ENCODE measurements at places on chromosomes 16 and 17.

DNA sequence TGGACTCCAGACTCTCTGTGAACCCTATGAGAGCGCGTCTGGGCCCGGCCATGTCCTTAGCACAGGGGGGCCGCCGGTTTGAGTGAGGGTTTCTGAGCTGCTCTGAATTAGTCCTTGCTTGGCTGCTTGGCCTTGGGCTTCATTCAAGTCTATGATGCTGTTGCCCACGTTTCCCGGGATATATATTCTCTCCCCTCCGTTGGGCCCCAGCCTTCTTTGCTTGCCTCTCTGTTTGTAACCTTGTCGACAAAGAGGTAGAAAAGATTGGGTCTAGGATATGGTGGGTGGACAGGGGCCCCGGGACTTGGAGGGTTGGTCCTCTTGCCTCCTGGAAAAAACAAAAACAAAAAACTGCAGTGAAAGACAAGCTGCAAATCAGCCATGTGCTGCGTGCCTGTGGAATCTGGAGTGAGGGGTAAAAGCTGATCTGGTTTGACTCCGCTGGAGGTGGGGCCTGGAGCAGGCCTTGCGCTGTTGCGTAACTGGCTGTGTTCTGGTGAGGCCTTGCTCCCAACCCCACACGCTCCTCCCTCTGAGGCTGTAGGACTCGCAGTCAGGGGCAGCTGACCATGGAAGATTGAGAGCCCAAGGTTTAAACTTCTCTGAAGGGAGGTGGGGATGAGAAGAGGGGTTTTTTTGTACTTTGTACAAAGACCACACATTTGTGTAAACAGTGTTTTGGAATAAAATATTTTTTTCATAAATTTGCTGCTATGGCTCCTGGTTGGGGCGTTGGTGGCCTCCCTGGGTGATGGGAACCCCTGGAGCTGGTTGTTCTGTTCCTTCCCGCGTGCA, 23.1 kb downstream of the STAT5A start:
- DNase-seq = no peak

GRCh38 chr17:31596382-31597323, 205.2 kb downstream of the RAB11FIP4 start:
- DNase-seq = no peak

DNA sequence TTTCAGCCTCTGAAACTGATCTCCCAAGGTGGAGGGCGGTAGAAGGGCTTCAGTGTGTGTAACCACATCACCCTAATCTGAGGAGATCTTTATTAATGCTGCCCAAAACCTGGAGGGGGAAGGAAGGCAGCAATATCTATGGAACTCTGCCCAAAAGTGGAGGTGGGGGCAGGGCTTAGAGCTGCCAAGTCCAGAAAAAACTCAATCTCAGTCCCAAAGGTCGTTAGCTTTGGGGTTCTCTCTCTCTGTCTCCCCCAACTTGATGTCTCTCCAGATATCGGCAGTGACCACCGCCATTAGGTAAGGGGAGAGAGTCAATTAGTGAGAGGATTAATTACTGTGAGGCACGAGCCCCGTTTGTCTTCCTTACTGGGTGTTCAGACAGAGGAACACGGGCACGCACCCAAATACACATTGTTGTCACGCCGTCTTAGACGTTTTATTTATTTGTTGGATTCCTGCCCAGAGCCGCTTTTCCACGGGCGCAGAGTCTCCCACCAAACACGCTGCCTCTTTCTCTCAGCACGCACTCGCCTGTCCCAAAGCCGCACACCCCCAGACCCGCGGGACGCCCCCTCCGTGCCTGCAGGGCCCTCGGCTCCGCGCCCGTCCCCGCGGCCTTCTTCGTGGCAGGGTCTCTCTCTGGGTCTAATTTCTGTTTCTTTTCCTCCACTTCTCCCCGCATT, 5.4 kb upstream of the LHX1 start:
- DNase-seq = no peak

DNA sequence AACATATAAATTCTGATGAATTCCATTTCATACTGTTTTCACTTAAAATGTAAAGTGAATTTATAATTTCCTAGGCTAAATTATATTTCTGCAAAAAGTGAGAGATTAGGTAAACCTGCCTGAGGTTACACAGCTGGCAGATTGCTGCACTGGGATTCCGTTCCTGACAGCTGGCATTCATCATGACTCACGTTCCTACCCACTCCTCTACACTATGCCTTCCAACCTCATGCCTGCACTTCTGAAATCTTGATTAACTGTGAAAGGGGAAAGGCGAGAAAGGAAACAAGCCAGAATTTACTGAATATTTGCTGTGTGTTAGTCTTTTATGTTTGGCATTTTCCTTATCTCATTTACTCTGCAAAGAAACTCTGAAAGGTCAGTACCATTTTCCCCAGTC, 73.3 kb upstream of the MON1B start:
- DNase-seq = no peak

DNA sequence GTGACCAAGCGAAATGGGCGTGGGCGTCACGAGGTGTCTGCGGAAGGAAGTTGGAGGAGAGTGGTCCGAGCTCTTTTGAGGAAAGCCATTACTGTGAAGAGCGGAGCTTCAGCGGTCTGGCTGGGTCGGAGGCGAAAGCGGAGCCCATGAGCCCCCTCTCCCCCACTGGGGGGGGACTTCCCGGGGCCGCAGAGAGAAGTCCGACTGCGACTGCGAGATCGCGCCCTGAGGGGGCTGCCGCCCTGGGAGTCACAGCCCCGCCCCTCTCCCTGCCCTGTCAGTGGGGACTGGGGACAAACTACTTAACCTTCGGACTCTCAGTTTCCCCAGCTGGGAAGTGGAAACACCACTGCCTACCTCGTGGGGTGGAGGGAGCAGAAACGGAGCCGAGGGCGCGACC, 20.0 kb upstream of the ARL4D start:
- DNase-seq = no peak

DNA sequence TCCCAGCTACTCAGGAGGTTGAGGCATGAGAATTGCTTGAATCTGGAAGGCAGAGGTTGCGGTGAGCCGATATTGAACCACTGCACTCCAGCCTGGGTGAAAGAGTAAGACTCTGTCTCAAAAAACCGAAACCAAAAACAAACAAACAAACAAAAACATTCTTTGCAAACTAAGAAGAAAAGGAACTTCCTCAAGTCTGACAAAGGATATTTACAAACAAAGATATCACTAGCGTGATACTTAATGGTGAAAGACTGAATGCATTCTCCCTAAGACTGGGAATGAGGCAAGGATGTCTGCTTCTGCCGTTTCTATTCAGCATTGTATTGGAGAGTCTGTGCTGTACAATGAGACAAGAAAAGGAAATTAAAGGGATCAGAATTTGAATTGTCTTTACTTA, 10.5 kb upstream of the MPO start:
- no peak for DNase-seq

GRCh38 chr17:65677932-65678331, 116.5 kb upstream of the AXIN2 start:
- no peak for DNase-seq

DNA sequence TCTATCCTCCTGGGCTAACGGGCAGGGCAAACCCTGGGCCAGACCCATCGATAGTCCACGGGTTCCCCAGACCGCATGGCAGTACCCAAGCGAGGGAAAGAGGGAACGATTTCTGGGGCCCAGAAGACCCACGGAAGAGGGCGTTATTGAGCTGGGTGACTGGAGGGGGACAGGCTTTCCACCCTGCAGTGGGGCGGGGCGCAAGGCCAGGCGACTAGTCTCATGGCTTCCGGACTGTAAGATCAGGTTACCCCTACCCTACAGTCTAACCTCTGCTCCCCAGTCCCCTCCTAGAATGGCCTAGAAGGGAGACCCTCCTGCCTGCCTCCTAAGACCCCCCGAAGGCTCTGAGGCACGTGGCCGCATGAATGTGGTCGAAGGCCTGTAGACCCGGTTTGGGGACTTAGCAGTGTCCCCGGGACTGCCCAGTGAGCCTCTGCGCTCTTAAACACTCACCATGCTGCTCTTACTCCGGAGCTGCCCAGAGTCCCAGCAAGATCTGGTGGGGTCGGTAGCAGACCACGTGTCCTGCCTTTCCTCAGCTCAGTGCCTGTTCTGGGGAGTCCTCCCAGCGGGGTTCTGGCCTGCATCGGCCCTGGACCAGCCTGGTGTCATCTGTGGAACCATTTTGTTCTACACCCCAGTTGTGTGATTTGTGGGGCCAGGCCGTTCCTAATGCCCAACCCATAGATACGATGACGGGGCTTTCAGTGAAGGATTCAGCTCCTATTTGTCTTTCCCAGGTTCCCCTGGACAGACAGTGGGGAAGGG, 13.2 kb upstream of the AURKB start:
- DNase-seq = peak; percentile 57

GRCh38 chr16:11657556-11657955, 10.7 kb upstream of the SNN start:
- DNase-seq = no peak

DNA sequence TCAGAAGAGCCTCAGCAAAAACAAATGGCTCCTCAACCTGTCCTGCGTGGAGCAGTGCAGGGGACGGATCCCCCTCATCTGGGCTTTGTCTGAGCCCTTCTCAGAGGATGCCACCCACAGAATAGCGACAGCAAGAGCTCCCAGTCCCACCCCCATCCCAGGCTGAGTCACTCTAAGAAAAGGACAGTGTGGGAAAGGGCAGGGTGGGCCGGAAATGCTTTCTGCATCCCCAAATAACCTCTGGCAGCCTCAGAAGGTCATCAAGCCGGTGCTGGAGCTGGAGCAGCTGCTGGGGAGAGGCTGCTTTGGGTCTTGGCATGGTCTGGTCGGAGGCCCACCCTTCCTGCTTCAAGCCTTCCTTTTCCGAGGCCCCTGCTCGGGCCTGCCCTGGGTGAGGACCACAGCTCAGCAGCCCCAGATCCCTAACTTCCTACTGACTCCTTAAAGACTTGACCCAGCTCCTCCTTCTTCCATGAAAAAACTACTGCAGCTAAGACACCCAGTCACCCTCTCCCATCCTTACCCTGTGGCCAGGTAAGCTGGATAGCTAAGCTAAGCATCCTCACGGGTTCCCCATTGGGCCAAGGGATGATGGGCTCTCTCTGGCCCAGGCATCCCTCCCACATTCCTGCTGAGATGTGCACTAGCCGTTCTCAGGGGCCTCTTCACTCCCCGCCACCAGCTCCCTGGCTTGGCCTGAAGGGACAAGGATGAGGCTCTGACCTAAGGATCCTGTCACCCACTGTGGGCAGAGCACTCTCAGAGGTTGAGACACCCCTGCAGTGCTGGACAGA, 8.7 kb downstream of the SLC12A4 start:
- DNase-seq = no peak

- no peak for DNase-seq
Measured at GRCh38 chr17:74490716-74491115, 24.3 kb downstream of the CD300A start.

GRCh38 chr16:12802048-12802447, 1.6 kb downstream of the CPPED1 start:
- DNase-seq = no peak

DNA sequence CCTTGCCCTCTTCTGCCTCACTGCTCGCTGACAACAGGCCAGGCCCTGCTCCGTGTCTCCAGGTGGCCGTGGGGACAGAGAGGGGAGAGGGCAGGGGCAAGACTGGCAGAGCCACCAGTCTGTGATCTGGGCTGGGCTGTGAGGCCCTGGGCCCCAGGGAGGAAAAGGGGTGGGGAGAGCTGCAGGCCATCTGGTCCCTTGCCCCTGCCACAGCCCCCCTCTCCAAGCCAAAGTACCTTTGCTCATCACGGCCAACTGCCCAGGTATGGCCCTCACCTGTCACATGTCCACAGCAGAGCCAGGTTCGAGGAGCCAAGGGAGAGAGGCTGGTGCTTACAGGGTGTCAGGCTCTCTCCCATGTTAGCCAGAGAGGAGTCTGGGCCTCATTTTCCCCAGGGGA, 91.4 kb upstream of the LHX1 start:
- no peak for DNase-seq

- DNase-seq = no peak
Measured at GRCh38 chr17:77254951-77255825, 114.4 kb downstream of the SEC14L1 start.

DNA sequence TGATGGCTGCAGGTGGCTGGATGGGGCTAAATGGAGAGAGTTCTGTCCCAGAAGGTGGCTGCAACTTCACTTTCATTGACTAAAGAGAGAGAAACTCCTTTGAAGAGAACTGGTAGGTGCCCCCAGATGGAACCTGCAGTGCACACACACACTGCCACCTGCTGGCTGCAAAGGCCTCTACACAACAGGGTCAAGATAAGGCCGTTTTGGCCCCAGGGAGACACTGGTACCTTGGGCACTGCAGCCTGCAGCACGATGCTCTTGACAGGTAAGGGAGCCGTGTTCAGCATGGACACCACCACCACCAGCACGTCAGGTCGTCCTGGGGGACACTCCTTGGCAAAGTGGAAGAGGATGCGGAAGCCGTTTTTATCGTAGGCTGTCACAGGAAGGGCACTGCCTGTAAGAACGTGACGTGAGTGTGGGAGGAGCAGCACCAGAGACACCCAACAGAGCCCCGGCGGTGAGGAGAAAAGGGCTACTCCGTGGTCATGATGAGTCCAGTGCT, 22.7 kb downstream of the GGA3 start:
- peak; percentile 18 for DNase-seq

- no peak for DNase-seq
Measured at GRCh38 chr16:56994311-56994710, 5.0 kb downstream of the NLRC5 start.

DNA sequence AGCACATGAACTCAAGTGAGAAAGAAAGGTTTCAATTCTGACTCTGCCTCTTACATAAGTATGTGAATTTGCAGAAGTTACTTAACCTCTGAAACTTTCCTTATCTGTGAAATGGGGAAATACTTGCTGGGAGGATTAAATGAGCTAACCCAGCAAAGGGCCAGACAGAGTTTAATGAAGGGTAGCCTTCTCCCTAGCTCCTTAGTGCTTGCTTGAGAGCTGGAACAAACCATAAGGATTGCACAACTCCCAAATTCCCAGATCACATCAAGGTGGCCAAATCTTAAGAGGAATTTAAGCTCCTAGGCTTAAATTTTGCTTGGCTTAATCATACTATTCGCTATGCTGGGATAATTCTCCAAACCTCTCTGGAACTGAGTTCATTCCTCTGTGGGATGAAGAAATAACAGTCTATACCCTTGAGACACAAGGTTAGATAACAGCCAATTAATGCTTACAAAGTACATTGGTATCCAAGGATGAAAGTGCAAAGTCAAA, 11.8 kb upstream of the WSB1 start:
- DNase-seq = no peak

- no peak for DNase-seq
Measured at GRCh38 chr16:86557587-86557986, 2.6 kb upstream of the MTHFSD start.

GRCh38 chr16:75460446-75460845, 4.0 kb downstream of the TMEM170A start:
- DNase-seq = no peak

All from NCI-H1694 treated with DMSO at 0.1 percent for 48 hours (cell line).